Dermis blood vessel endothelial cell (primary cell): ENCODE measurements at places on chromosomes 3 and 15. TPM values are rescaled to one million over a fixed set of nuclear protein-coding genes. Genes with fewer than 3 reads are reported as not detected.

Gene C3orf52
- total RNA-seq: 6.7 and 7.7 TPM in 2 replicates

Gene TMC3
- 0.05 TPM in 1 of 2 replicates, not detected in the other for total RNA-seq

Gene LRRC15
- 0.28 and 0.51 TPM in 2 replicates for total RNA-seq

Gene MORC1
- total RNA-seq: not detected in 2 replicates

Gene NAALADL2
- total RNA-seq: 0.56 and 1.4 TPM in 2 replicates

Gene SYNM
- total RNA-seq: 45.1 and 60.0 TPM in 2 replicates

Gene RBP2
- not detected in 2 replicates for total RNA-seq

Gene IFT57
- 25.7 and 27.0 TPM in 2 replicates for total RNA-seq

Gene PLCL2
- 12.4 and 14.8 TPM in 2 replicates for total RNA-seq

Gene KBTBD13
- total RNA-seq: not detected in 2 replicates

Gene GPR27
- total RNA-seq: not detected in 2 replicates
